Brain pericyte (primary cell): ENCODE measurements at places on chromosomes 7 and 10.

- peak; percentile 5 for DNase-seq
These were observed 45.9 kb upstream of the DRGX start for GRCh38 chr10:49441488-49442476.

- DNase-seq = no peak
These were observed 80.0 kb downstream of the ARID5B start for GRCh38 chr10:61981460-61981859.

DNA sequence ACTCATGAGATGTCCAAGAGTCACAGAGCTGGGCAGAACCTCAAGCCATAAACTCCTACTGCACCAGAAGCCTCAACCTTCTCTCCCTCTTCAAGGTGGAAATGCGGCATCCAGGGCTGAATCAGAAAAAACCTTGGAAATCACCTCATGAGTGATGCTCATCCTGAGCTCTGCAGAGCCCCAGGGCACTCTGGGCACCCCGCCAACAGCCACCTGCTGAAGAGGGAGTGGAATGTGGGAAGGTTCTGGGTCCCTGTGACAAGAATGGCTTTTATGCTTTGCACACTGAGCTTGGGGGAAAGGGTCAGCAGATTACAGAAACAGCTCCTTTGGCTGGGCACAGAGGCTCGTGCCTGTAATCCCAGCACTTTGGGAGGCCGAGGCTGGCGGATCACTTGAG is 18.8 kb downstream of the NUDT1 start:
- DNase-seq = no peak

DNA sequence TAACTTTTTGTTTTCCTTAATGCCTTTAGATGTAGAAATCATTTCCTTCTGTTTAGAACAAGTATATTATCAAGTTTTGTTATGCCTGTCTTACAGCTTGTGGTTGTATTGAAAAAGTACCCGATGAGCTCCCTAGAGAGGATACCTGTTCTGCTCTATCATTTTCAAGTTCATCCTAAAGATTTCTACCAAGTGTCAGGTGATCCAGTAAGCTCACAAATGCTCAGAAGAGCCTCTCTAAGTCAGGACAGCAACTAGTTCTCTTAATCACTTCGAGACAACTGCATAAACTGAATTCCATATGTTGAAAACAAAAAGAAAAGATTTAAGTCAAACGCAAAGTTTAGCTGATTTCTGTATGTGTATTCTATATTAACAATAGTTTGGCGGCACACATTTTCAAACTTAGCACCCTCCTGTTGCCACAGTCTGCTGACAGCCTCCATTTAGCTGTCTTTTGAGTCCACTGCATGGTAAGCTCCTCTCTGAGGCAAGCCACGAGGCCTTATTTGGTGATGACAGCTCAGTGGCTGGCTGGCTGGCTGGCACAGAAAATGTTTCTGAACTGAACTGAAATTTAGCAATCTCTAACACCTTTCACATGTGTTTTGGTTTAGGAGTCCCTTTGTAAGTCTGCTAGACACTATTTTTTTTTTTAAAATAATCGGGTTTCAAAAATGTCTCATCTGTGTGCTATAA is 59.4 kb downstream of the SEMA3C start:
- no peak for DNase-seq
